ENCODE measurements at places on chromosomes 5 and 9. TPM values are rescaled to one million over a fixed set of nuclear protein-coding genes. Genes with fewer than 3 reads are reported as not detected.

- DNase-seq: no peak
- H3K27ac ChIP-seq: no peak overlapping the region
- peak overlapping the region; percentile 57 for H3K4me3 ChIP-seq
Measured at GRCh38 chr9:90092508-90092907, 487.7 kb downstream of the GADD45G start.

- peaks cover 5% of the 10 kb centered on the region for H3K4me1 ChIP-seq
- H3K36me3 ChIP-seq: peaks cover 35% of the 10 kb centered on the region
- DNase-seq: no peak
- no peak overlapping the region for H3K27ac ChIP-seq
- no peaks in the 10 kb centered on the region for H3K27me3 ChIP-seq
Measured at GRCh38 chr9:85960688-85961093, 19.7 kb downstream of the NAA35 start.

GRCh38 chr9:96751815-96752214 lies 26.1 kb downstream of the ZNF510 start:
- H3K27ac ChIP-seq: no peak overlapping the region
- no peaks in the 10 kb centered on the region for H3K4me1 ChIP-seq
- H3K27me3 ChIP-seq: no peaks in the 10 kb centered on the region
- no peak overlapping the region for H3K4me3 ChIP-seq

GRCh38 chr9:137366445-137366810 lies 56.5 kb downstream of the EXD3 start:
- H3K27ac ChIP-seq: no peak overlapping the region
- no peaks in the 10 kb centered on the region for H3K4me1 ChIP-seq
- H3K4me3 ChIP-seq: no peak overlapping the region
- H3K36me3 ChIP-seq: no peaks in the 10 kb centered on the region
- H3K27me3 ChIP-seq: peaks cover 7% of the 10 kb centered on the region
- no peak for DNase-seq

GRCh38 chr9:5269249-5269715 lies 35.2 kb downstream of the RLN2 start:
- H3K27ac ChIP-seq: no peak overlapping the region
- H3K4me3 ChIP-seq: no peak overlapping the region
- H3K36me3 ChIP-seq: no peaks in the 10 kb centered on the region
- DNase-seq: no peak
- peaks cover 10% of the 10 kb centered on the region for H3K4me1 ChIP-seq

DNA sequence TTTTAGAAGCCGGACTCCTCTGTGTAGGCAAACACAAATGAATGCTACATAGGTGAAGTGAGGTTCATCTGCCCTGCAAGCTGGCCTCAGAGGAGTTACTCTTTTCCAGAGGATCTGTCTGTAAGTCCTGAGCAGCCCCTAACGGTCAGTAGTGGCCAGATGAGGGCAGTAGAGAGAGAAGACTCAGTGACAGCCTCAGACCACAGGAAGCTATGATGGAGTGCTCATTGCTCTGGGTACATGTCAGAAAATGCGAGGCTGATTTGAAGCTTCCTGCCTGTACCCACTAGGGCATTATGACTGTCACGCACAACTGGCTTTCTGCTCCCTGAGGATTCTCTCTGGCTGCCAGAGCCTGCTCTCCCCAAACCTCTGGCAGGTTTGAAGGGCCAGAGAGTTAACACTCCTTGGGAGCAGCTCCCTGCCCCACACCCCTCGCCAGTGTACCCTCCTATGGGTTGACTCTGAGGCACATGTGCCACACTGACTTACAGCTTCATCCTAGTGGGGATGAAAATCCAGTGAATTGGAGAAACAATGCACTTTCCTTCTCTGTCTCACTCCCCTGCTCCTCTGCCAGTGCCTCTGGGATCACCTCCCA lies 141.5 kb downstream of the GABRG2 start:
- no peaks in the 10 kb centered on the region for H3K36me3 ChIP-seq
- no peak for DNase-seq
- no peak overlapping the region for H3K27ac ChIP-seq
- H3K4me1 ChIP-seq: no peaks in the 10 kb centered on the region

- no peak for DNase-seq
- H3K27me3 ChIP-seq: peaks cover 24% of the 10 kb centered on the region
- H3K36me3 ChIP-seq: no peaks in the 10 kb centered on the region
- no peak overlapping the region for H3K4me3 ChIP-seq
- H3K27ac ChIP-seq: no peak overlapping the region
Measured at GRCh38 chr5:36751886-36752285, 124.7 kb upstream of the NIPBL start.

DNA sequence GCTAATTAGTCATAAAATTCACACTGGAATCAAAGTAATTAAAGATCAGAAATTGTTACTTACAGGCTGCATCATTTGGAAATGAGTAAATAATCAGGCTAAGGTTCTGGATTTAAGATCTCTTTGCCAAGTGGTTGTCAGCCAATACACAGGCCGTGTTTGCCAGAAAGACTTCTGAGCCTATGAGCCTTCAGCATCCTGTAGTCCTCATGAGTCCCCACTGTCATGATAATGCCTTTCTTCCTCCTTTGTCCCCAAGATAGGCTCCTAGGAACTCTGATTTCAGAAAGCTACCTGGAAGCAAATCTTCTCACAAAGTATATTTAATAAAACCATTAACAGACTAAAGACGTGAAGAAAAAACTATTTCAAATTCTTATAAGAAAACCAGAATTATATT lies 810.5 kb downstream of the DNAH5 start:
- no peaks in the 10 kb centered on the region for H3K27me3 ChIP-seq
- no peak overlapping the region for H3K27ac ChIP-seq
- DNase-seq: no peak
- H3K4me1 ChIP-seq: no peaks in the 10 kb centered on the region
- H3K4me3 ChIP-seq: no peak overlapping the region

- H3K4me1 ChIP-seq: no peaks in the 10 kb centered on the region
- no peak overlapping the region for H3K27ac ChIP-seq
- H3K36me3 ChIP-seq: no peaks in the 10 kb centered on the region
- H3K27me3 ChIP-seq: no peaks in the 10 kb centered on the region
Measured at GRCh38 chr9:102069969-102070368, 331.5 kb upstream of the GRIN3A start.

- H3K36me3 ChIP-seq: peaks cover 5% of the 10 kb centered on the region
- H3K27ac ChIP-seq: no peak overlapping the region
- no peak overlapping the region for H3K4me3 ChIP-seq
- H3K4me1 ChIP-seq: no peaks in the 10 kb centered on the region
- H3K27me3 ChIP-seq: no peaks in the 10 kb centered on the region
- DNase-seq: no peak
Measured at GRCh38 chr5:43711496-43711895, 108.5 kb downstream of the NNT start.

GRCh38 chr9:122364783-122365150 lies 6.1 kb upstream of the PTGS1 start:
- H3K27me3 ChIP-seq: peaks cover 13% of the 10 kb centered on the region
- no peak overlapping the region for H3K27ac ChIP-seq
- DNase-seq: no peak
- peaks cover 8% of the 10 kb centered on the region for H3K4me1 ChIP-seq
- no peaks in the 10 kb centered on the region for H3K36me3 ChIP-seq
- no peak overlapping the region for H3K4me3 ChIP-seq

- peaks cover 34% of the 10 kb centered on the region for H3K4me1 ChIP-seq
- peak overlapping the region; percentile 87 for H3K4me3 ChIP-seq
- H3K27me3 ChIP-seq: no peaks in the 10 kb centered on the region
Measured at GRCh38 chr5:80255431-80255810, 427 bp downstream of the SERINC5 start.

DNA sequence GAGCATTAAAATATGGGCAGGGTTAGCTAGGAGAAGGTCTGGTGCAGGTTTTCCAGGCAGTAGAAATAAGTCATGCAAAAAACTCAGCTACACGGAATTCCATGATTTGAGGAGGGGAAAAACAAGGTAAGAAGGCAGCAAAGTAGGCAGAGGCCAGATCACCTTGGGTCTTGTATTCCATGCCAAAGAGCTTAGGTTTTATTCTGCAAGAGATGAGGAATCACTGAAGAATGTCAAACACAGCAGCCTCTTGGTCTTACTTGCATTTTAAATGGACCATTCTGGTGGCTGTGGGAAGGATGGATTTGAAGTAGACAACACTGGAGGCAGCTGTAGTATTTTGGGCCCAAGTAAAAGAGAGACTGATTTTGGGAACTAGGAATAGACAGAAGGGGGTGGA lies 8.6 kb downstream of the TRPM3 start:
- H3K27ac ChIP-seq: no peak overlapping the region
- H3K4me1 ChIP-seq: no peaks in the 10 kb centered on the region
- DNase-seq: no peak

GRCh38 chr9:131469951-131470350 lies 32.8 kb upstream of the POMT1 start:
- peak overlapping the region; percentile 43 for H3K27ac ChIP-seq
- peaks cover 46% of the 10 kb centered on the region for H3K36me3 ChIP-seq
- H3K4me3 ChIP-seq: no peak overlapping the region
- peak; percentile 11 for DNase-seq
- H3K4me1 ChIP-seq: peaks cover 2% of the 10 kb centered on the region

DNA sequence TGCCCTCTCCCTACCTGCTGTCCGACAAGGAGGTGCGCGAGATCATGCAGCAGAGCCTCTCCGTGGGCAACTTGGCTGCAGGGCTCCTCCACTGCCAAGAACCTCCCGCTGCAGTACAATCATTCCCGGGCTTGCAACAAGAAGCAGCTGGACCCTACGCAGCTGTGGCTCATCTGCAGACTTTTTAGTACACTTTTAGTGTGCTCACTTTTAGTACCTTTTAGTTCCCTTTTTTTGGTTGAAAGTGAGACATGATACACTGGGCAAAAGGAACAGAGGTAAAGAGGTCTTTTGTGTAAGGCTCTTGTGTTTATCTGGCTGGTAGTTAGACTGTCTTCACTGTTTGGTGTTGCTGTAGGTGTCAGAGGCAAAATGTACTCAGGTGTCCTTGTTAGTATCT lies 58.1 kb upstream of the SPTLC1 start:
- H3K4me3 ChIP-seq: no peak overlapping the region
- no peak overlapping the region for H3K27ac ChIP-seq
- H3K27me3 ChIP-seq: peaks cover 14% of the 10 kb centered on the region
- H3K36me3 ChIP-seq: no peaks in the 10 kb centered on the region
- H3K4me1 ChIP-seq: no peaks in the 10 kb centered on the region
- no peak for DNase-seq

Gene GTF3C5
- 86.4 TPM for total RNA-seq

Gene DPYSL3
- not detected for total RNA-seq

Gene ZNF883
- 1.1 TPM for total RNA-seq

Gene PCDHB4
- not detected for total RNA-seq

Gene GABRA1
- not detected for total RNA-seq

Gene ANXA2R
- total RNA-seq: 39.2 TPM

Gene SUB1
- total RNA-seq: 290 TPM

Gene MYO10
- not detected for total RNA-seq
